Non-pigmented ciliary epithelial cell (primary cell): ENCODE measurements at places on chromosomes 3 and 15.

- no peak for DNase-seq
These were observed 35.1 kb downstream of the POC1A start for GRCh38 chr3:52119099-52119498.

DNA sequence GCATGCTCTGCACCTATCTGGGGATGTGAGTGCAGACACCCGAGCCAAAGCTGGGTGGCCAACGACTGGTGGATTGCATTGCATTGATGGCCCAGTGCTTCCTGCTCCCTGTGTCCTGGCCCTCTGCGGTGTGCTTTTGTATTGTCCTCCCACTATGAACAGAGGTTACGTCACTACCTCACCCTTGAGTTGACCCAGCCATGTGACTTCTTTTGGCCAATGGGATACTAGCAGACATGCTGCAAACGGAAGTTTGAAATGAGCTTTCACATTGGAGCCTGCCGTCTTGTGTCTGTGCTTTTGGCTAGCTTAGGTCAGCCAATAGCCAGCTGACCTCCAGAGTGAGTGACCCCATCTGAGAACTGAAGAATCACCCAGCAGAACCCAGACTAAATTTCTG, 15.3 kb upstream of the TBC1D21 start:
- DNase-seq = no peak

- DNase-seq = no peak
These were observed 45.2 kb downstream of the CDCP1 start for GRCh38 chr3:45100981-45101407.

- DNase-seq = peak; percentile 78
These were observed 585 bp downstream of the KIF23 start for GRCh38 chr15:69414701-69415167.

- DNase-seq = no peak
These were observed 29.5 kb downstream of the MKRN2 start for GRCh38 chr3:12586403-12586802.

- DNase-seq = no peak
These were observed 18.0 kb downstream of the TMEM44 start for GRCh38 chr3:194615226-194615625.

- DNase-seq = no peak
These were observed 17.7 kb downstream of the FRMD4B start for GRCh38 chr3:69368129-69368741.

DNA sequence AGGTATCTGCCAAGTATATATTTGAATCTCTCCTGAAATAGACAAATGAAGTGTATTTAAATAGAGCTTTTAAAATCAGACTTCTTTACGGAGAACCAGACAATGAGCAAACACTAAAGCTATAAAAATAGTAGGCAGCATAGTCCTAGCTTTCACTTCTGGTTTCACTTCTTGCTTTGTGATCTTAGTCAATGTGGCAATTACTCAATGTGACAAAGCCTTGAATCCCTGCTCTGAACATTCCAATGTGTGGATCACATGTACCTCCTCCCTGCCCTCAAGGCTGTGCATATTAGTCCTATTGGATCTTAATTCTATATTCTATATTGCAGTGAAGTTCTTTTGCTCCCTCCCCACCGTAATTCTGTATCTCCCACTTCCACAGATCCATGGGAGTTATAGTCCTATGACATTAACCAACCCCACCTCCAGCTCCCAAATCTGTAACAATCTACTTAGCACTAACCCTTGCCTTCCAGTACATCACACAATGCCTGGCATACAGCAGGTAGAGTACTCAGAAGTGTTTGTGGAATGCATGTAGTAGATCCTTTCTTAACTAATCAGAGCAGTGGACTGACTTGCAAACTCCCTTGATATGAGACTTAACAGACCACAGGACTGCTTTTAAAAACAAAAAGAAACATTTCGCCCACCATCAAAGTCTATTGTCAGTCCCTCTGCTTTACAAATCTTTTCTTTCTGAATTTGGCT, 24.3 kb upstream of the CP start:
- DNase-seq = no peak

GRCh38 chr3:66392966-66393332, 107.9 kb downstream of the LRIG1 start:
- DNase-seq = no peak

DNA sequence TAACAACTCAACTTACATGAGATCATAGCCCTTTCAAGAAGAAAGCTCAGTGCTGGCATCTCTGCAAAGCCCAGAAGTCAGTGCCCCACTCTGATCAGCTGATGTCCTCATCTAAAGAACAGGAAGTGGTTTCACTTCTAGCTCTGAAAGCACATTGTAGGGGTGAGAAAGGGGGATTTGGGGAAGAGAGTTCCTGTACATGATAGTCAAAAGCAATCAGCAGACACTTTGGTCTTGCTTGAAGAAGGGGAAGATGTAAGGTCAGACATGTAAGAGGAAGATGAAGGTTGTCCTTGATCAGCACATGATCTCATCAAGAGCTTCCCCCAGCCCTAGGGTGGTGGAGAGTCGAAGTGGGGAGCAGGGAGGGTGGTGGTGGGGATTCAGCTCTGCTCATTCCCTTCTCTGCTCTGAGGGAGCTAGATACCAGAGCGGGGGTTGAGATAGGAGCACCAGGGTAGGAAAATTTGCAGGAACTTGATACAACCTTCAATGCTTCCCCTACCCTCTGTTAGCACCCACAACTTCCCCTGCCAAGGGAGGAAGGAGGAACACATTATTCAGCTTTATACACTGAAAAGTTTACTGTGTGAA, 76.4 kb upstream of the ETV5 start:
- DNase-seq = no peak

DNA sequence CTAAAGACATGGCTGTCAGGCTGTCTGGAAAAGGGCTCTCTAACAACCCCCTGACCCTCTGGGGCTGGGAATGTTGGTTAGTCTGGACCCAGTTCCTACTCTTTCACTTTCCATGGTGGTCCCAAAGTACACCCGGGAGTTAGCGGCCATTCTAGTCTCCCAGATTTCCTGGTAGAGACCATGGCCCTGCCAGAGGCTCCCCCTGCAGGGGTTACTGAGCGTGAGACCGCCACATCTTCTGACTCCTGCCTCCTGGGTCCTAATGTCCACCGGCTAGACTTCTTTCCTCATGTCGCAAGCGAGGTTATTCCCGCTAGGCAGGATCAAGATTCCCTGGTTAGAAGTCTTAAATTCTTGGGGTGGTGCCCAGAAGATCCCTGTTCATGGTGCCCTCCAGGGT, 540.0 kb upstream of the ROBO1 start:
- DNase-seq = no peak

- DNase-seq = no peak
These were observed at the start of gene C2CD4A for GRCh38 chr15:62066663-62067447. Gene C2CD4A, plus strand, starts transcription at chr15:62066977. Its CDS starts 637 bp downstream, at chr15:62067614.

DNA sequence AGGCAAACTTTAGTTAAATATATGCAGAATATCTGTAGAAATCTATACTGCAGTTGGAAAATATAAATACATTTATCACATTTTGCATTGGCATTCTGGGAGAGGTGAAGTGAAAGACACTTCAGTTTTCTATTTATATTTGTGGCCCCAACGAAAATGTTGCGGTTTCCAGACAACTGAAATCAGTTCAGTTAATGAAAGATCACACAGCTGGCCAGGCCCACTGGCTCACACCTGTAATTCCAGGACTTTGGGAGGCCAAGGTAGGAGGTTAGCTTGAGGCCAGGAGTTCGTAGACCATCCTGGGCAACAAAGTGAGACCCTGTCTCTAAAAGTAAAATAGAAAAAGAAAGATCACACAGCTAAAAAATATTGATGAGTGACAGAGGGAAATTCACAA, 11.9 kb upstream of the CLASP2 start:
- DNase-seq = no peak

- no peak for DNase-seq
These were observed 41.5 kb upstream of the MFGE8 start for GRCh38 chr15:88954431-88955277.
